GM23338 (cell line): ENCODE measurements at places on chromosomes 5 and 9. TPM values are rescaled to one million over a fixed set of nuclear protein-coding genes. Genes with fewer than 3 reads are reported as not detected.

DNA sequence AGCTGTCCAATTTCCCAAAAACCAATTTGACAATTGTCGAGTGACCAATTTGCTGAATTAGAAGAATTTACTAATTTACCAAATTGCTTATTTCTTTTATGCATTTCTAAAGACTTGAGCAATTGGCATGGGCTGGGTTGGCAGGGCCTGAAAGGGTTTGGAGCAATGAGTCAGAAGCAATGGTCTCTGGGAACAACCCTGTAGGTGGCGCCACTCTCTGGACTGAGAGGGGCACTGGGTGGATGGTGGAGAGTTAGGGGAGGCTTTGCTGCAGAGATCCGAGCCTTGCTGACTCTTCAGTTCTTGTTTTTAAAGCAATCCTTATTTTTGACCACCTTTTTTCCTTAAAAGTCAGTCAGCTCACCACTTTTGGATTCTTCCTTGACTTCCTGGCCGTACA lies 71.5 kb upstream of the RPS23 start:
- no peaks in the 10 kb centered on the region for H3K36me3 ChIP-seq
- no peaks in the 10 kb centered on the region for H3K4me1 ChIP-seq
- DNase-seq = peak; percentile 83
- H3K27me3 ChIP-seq = no peaks in the 10 kb centered on the region

GRCh38 chr9:117718701-117719100 lies 14.5 kb downstream of the TLR4 start:
- no peaks in the 10 kb centered on the region for H3K4me1 ChIP-seq
- H3K4me3 ChIP-seq = no peak overlapping the region
- DNase-seq = no peak
- H3K27ac ChIP-seq = no peak overlapping the region

GRCh38 chr5:76576996-76577395 lies 46.2 kb downstream of the F2RL2 start:
- H3K27me3 ChIP-seq = no peaks in the 10 kb centered on the region
- H3K4me1 ChIP-seq = peaks cover 8% of the 10 kb centered on the region
- no peak for DNase-seq
- no peak overlapping the region for H3K4me3 ChIP-seq

- H3K27me3 ChIP-seq = no peaks in the 10 kb centered on the region
- no peak for DNase-seq
- no peak overlapping the region for H3K4me3 ChIP-seq
- no peak overlapping the region for H3K27ac ChIP-seq
- no peaks in the 10 kb centered on the region for H3K4me1 ChIP-seq
These were observed 65.4 kb upstream of the ANKRD55 start for GRCh38 chr5:56298336-56299090.

- H3K4me3 ChIP-seq = no peak overlapping the region
- H3K27me3 ChIP-seq = no peaks in the 10 kb centered on the region
- H3K4me1 ChIP-seq = peaks cover 16% of the 10 kb centered on the region
- H3K27ac ChIP-seq = no peak overlapping the region
These were observed 33.8 kb downstream of the ZNF131 start for GRCh38 chr5:43154469-43154868.

Gene GRM6
- polyA plus RNA-seq = 0.19 and 0.50 TPM in 2 replicates

Gene ACOT12
- polyA plus RNA-seq = 0.15 and 0.54 TPM in 2 replicates
